Naive B cell (primary cell): ENCODE measurements at places on chromosomes 2 and 18. TPM values are rescaled to one million over a fixed set of nuclear protein-coding genes. Genes with fewer than 3 reads are reported as not detected.

Gene HOXD4
- not detected for polyA plus RNA-seq

Gene MAPK4
- polyA plus RNA-seq: not detected

Gene ADAM23
- polyA plus RNA-seq: 2.4 TPM

Gene ACVR1
- polyA plus RNA-seq: 1.2 TPM

Gene RAB6C
- polyA plus RNA-seq: not detected

Gene GATA6
- polyA plus RNA-seq: not detected

Gene PDE1A
- not detected for polyA plus RNA-seq

Gene B3GNT7
- 1.2 TPM for polyA plus RNA-seq

Gene CHRND
- polyA plus RNA-seq: not detected

Gene ZAP70
- 3.6 TPM for polyA plus RNA-seq

Gene OST4
- 699 TPM for polyA plus RNA-seq

Gene CRYBA2
- polyA plus RNA-seq: not detected

Gene CFAP65
- not detected for polyA plus RNA-seq

DNA sequence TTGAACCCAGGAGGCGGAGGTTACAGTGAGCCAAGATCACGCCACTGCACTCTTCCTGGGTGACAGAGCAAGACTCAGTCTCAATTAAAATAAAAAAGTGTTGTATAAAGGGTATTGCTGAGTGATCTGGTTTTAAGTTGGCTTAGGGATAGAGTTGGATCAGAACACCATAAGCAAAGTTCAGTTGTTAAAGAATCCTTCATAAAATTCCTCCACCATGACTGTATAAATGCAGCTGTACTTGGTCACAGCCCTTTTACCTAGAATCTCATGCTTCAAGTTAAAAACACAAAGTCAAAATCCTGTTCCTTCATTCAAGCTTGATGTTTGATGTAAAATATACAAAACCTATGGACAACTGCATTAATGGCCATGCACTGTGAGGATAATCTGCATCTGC lies 33.4 kb upstream of the PNO1 start:
- no peak for DNase-seq

GRCh38 chr18:79604913-79605880 lies 74.4 kb upstream of the CTDP1 start:
- no peak for DNase-seq

- no peak for DNase-seq
Measured at GRCh38 chr2:210288408-210288807, 26.6 kb downstream of the MYL1 start.

DNA sequence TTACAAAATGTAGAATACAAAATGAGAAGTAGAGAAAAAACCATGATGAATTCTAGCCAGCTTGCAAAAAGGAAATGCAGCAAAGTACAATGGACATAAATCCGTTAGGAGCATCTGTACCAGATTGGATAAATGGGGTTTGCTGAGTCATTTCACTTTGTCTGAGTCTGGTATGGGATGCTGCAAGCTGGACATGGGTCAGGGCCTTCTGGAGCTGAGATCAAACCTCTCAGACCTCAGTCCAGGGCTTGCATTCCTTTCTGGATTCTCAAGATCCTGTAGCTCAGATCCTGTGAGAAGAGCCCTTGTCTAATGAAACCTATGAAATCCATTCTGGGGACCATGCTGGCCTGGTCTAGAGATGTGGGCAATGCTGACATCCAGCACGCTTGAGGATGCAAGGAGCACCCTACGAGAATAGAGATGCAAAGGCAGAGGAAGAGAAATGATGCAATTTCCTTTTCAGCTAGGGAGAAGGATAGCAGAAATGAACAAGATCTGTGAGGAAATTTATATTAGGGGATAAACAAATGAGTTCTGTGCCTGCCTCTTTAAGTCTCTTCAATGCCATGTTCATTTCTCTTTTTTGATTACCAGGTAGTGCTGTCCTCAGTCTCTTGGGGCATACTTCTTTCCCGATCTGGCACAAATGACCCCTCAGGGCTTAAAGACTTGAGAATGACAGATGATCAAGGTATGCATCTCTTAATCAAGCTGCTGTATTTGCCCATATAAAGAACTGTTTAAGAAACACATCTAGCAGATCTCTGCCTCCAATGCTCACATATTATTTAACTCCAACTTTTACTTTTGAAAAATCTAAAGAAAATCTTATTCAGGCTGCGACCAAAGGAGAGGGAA lies 230.4 kb downstream of the MEIS1 start:
- DNase-seq: no peak

DNA sequence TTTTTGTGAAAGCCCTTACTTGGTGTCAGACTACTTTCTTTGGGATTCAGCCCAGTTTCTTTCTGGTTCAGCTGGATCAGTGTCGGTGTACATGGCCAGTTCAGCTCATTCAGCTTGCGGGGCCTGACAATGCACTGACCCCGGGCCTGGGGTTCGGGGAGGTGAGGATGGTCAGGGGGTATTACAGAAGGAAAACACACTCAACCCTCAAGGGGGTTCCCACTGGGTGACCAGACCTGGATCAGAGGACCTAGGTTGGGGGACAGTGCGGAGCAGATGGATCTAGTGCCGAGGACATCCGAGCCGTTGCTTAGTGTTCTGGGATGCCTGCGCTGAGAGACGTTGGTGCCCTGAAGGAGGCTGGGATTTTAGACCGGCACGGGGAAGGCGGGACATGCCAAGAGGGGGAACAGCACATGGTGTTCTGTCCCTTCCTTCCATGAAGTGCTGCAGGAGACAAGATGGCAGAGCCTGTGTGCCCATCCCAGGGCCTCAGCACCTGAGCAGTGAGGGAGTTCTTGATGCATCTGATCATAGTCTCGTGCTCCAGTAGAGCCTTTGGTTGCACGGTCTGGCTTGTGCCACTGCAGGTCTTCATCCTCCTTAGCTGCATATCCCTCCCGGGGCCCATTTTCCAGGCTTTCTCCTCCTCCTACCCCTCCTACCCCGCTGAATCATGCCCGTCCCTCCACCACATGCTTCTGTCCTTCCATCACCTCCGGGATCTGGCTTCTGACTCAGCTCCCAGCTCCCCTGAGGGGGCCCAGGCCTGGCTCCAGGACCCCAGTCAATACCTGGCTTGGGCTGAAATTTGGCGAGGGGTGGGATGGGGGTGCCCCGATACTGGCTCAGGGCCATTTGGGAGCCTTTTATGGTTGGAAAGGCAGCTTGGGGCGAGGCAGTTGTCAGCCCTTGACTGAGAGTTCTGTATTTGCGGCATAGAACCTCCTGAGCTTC lies 18.0 kb downstream of the SPEG start:
- no peak for DNase-seq

GRCh38 chr2:235055891-235056516 lies 104.2 kb downstream of the SH3BP4 start:
- no peak for DNase-seq

GRCh38 chr18:8517276-8517675 lies 92.0 kb upstream of the RAB12 start:
- DNase-seq: no peak

DNA sequence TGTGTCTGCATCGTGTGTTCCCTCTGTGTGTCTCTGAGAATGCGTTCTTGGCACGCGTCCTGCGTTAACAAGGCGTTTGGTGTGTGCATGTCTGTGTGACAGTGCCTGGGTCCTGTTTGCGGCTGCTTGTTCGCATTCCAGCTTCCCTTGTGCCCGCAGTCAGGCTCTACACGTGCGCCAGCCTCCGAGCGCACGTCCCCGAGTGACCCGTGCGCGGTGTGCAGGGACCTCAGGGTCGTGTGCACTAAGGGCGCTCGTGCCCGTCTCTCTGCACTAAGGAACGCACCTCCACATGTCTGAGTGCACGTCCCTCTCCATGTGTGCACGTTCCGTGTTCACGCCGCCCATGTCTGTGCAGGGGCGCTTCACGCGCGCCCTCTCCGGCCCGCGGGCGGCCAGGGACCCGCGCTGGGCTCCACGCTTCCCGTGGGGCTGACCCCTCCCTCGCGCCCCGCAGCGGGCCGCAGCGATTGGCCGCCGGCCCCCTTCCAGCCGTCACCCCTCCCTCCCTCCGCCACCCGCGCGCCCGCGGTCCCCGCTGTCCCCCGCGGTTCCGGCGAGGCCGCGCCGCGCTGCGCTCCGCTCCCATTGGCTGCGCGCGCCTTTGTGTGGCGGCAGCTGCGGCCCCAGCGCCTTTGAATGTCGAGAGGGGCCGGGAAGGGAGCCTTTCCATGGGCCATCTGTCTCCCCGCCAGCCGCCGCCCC lies 229.4 kb downstream of the HAUS1 start:
- no peak for DNase-seq

DNA sequence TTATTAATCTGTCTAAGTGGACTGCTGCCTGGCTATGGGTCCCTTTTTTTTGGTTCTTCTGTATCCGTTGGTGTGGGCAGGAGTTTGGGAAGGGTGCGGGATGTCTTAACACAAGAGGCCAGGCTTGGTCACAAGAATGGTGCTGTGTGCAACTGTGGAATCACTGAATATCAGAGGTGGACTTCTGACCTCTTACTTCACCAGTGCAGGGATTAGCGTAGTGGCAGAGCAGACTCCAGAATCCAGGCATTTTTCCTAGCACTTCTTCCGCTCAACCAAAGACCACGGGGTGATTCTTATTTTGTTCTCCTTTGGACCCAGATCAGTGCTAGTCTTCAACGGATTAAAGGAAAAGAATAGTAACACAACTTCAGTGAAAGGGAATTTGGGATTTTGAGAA lies 254.3 kb upstream of the TNP1 start:
- no peak for DNase-seq

GRCh38 chr2:64780041-64780440 lies 126.3 kb upstream of the SERTAD2 start:
- no peak for DNase-seq

GRCh38 chr2:223020971-223021675 lies 30.9 kb upstream of the KCNE4 start:
- no peak for DNase-seq

DNA sequence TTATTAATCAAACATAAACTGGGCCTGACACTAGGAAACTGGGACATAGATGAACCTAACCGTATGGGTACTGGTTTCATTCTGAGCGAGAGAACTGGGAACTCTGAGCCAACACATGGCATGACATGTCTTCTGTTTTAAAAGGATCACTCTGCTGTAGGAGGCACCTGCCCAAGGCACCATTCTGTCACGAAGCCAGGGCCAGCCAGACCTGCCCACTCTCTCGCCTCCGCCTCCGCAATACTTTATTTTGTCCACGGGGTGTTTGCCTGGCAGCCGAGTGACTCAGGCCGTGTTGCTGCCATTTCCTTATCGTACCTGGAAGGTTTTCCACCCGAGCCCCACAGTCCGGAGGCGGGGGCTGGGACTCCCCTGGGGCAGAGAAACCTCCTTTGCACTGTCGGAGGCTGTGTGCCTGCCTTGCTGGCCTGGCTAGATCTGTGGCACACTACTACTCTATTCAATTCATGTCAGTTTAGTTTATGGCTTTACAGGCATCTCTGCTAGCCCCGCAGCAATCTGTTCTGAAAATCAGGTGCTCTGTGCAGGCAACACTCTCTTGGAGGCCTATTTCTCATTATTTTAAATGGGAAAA lies 120.4 kb upstream of the ACKR3 start:
- DNase-seq: no peak

GRCh38 chr18:13536578-13536977 lies 189.8 kb downstream of the FAM210A start:
- DNase-seq: peak; percentile 27

DNA sequence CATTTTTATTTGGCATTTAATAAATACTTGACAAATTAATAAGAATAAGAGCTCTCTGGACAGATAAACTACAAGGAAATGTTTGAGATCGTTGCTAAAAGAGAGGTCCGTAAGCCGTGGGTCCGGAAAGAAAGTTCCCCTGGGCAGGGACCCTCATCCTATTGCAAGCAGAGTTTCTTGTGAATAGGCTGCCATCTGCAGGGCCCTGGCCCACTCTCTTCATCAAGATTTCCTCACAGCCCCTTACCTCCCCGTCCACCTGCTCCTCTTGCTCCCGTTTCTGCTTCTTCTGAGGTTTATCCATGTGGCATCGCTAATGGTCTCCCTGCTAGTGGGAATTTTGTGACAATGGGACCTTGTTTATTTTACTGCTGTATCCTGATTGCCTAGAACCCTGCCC lies 30.1 kb upstream of the MC5R start:
- DNase-seq: no peak

DNA sequence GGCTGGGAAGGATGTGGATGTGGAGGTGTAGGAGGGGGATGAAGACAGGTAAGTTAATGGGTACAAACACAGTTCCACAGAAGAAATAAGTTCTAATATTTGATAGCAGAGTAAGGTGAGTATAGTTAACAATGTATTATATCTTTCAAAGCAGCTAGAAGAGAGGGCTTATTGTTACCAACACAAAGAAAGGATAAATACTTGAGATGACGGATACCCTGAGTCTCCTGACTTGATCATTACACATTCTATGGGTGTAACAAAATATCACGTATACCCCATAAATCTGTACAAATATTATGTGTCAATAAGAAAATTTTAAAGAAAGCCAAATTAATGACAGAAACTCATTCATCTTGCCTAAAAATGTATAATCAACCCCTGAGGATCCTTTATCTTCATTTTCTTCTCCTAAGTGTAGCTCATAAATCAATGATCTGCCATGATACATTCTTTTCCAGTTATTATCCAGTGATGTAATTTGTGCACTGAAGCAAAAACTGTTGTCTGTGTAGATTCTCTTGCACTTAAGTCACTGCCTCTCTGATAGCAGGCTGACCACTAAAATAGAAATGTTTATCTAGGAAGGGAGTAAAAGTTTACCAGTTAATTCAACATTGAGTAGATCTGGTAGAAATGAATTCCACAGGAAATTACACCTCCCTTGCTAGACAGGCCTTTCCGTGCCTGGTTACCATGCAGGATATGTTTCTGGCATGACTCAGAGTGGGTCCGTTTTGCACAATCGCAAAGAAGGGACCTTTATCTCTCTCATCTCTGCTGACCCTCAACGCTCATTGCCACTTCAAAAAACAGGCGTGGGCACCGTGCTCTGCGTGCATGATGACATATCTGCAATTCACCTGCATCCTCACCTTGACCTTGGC lies 249.7 kb upstream of the NCKAP5 start:
- DNase-seq: no peak

GRCh38 chr2:151575338-151575737 lies 158.9 kb downstream of the NEB start:
- DNase-seq: no peak

GRCh38 chr2:217906798-217907197 lies 96.0 kb downstream of the TNS1 start:
- DNase-seq: no peak

DNA sequence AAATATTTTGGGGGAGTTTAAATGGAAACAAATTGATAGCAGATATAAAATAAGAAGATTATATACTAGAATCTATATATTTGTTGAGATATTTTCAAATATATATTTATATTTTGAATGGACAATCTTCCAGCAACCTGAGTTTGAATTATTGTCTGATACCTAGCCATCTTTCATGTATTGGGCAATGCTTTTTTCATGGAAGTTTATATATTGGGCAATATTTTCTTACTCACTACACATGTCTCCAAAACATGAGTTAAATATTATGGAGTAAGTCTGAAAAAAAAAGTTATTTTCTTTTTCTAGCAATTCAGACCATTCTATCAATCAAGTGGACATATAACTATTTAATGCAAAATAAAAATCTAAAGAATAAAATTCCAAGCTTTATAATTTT lies 295.2 kb downstream of the NYAP2 start:
- no peak for DNase-seq

- no peak for DNase-seq
Measured at GRCh38 chr2:55840460-55840859, 83.1 kb downstream of the EFEMP1 start.

- no peak for DNase-seq
Measured at GRCh38 chr18:3985020-3985419, 470.1 kb downstream of the DLGAP1 start.
